Neural progenitor cell (in vitro differentiated cells): ENCODE measurements at places on chromosomes 4 and X.

GRCh38 chr4:1310031-1310795, 20.5 kb downstream of the MAEA start:
- no peak for DNase-seq

- no peak for DNase-seq
These were observed 121.3 kb downstream of the GPR143 start for GRCh38 chrX:9644335-9644734.

DNA sequence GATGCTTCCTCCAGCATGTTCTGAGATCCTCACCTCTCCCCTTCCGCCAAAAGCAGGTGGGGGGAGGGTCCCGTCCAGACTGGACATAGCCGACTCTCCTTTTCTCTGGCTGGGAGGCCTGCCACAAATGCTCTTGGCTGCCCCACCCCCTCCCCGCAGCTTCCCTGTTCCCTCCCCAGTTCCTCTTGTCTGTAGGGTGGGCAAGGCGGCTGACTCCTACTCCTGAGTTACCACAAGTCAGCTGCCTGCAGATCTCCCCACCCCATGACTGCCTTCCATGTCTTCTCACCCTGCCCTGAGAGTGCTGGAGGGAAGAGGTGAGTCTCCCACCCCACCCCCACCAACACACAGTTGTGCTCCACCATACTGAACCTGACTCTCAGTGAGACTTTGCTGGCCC, 2.9 kb downstream of the ATP6AP1 start:
- no peak for DNase-seq

- no peak for DNase-seq
These were observed 12.5 kb downstream of the GRXCR1 start for GRCh38 chr4:42904986-42905385.

- DNase-seq: no peak
These were observed 225.9 kb upstream of the PITX2 start for GRCh38 chr4:110848787-110849186.

GRCh38 chrX:103488332-103488731, 31.0 kb downstream of the RAB40A start:
- peak; percentile 38 for DNase-seq

DNA sequence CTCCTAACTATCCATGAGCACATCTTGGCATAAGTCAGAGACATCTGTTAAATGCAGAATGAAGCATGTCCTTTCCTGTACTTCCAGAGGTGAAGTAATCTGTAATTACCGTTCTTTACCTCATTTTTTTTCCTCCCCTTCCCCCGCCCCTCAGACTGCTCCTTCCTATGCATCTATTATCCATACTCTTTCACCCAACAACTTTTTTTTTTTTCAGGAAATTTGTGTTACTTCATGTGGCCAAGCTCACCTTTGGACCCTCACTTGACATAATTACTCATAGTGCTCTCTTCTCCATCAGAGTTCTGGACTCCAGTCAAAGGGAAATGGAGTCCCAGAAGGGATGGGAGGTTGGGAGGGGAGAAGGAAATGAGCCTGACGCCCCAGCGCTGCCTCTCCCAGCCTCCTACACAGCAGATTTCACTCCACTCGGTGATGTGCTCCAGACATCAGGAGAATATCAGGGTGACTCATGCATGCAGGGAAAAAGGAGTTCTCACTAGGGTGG, 568.8 kb downstream of the STIM2 start:
- no peak for DNase-seq

- no peak for DNase-seq
These were observed 15.7 kb upstream of the N4BP2 start for GRCh38 chr4:40040908-40041307.

- DNase-seq: no peak
These were observed 5.7 kb upstream of the TADA2B start for GRCh38 chr4:7037425-7037824.

- no peak for DNase-seq
These were observed 69.3 kb upstream of the IL2 start for GRCh38 chr4:122525865-122526264.

DNA sequence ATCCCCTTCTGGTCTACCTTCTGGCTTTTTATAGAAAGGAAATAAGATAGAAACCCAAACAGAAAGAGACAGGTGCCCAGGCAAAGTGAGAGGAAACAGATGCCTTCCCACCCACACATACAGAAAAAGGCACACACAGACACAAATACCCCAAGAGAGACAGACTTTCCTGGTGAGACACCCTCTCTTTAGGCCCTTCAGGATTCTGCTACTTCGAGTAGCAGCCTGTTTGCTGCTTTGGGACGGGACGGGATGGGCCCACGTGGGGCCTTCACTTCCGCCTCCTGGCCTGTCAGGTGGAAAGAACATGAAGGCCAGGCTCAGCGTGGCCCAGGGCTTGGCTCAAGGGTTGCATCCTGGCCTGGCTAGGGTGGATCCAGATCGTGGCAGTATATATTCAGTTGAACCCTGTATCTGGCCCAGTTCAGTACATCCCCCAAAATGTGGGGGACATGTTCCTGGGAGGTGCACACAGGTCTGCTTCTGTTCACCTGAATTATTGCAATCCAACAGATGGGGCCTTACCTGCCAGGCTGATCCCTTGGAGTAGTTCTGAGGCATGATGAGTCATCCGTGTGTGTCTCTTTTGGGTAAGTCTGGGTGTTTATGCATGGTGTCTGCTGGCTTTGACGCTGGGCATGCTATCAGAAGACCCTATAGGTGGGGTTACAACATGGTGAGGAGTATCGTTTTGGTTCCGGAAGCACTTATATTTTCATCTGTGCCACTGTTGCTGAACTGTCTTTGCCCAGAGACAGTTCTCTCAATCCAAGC, 2.4 kb downstream of the ZNF275 start:
- DNase-seq: no peak
